ENCODE measurements at places on chromosomes 16 and 17.

DNA sequence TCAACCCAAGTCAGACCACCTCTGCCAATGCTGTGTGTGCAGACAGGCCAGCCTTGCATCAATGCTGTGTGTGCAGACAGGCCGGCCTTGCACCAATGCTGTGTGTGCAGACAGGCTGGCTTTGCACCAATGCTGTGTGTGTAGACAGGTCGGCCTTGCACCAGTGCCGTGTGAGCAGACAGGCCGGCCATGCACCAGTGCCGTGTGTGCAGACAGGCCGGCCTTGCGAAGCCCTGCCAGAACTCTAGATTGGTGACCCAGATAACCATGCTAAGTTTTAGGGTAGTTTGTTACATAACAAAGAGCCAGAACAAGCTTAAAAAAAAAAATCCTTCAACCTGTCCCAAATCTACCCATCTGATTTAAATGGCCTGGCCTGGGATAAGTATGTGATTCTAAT, 54.3 kb downstream of the ELAC2 start:
- no peak for DNase-seq

GRCh38 chr17:76996741-76997694, 128.8 kb downstream of the MGAT5B start:
- no peak for DNase-seq

GRCh38 chr17:54259476-54259875, 436.7 kb downstream of the KIF2B start:
- DNase-seq: no peak

DNA sequence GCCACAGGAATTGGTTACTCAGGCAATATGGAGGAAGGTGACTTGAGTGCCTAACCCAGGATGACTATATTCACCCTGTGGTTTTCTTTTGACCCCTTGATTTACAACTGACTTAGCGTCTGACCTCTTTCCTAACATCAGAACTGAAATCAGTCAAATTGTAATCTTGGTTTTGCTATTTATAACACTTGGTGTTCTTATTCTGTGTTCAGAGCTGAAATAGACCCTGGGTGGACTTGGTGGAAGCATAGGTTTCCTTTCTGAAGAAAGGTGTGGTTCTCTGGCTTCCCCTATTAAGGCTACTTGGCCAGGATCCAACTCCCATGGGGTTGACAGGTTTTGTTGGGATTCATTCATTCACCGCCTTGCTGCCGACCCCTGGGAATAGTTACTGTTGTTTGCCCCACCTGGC, 80.8 kb downstream of the CLEC16A start:
- DNase-seq: no peak

- no peak for DNase-seq
Measured at GRCh38 chr16:75172578-75172977, 24.3 kb downstream of the ZFP1 start.

DNA sequence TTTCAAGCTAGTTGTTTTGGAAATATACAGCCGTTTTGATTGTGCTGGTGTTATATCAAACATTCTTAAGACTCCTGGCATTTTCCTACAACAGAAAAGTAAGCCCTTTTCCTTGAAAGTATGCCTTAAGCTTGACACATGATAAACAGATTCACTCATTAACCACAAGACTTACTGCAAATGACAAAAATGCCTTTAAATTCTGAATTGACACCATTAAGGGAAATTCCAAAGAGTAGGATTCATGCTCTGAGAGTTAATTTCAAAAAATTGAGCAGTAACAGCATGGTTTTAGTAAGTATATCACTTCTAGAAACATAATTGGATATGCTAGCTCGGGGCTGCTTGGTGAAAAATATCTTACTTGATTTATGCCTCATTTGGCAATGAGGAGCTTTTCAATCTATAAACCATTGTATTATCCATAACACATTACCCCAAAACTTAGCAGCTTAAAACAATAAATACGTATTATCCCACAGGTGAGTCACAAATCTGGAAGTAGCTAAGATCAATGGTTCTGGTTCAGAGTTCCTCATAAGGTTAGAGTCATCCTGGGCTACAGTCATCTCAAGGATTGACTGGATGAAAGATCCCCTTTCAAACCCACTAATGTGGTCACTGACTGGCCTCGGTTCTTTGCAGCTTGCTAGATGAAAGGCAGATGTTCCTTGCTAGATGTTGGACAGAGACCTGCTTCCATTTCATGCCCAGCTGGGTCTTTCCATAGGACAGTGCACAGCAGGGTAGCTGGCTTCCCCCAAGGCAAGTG, 8.2 kb upstream of the PHAF1 start:
- no peak for DNase-seq

DNA sequence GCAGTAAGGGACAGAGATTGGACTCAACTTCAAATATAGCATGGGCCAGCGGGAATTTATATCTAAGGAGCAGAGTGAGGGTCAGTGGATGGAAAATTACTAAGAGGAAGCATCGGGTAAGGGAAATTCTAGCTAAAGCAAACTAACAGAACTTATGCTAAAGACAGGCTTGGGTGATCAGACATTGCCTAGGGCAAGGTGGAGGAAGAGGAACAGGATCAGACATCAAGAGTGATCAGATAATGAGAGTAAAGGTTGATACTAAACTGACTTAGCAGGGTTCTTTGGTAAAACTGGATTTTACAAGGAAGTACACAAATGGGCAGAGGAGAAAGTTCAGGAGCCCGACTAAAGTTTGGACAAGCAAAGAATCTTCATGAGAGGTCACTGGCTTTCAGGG, 86.3 kb upstream of the TOM1L1 start:
- no peak for DNase-seq

DNA sequence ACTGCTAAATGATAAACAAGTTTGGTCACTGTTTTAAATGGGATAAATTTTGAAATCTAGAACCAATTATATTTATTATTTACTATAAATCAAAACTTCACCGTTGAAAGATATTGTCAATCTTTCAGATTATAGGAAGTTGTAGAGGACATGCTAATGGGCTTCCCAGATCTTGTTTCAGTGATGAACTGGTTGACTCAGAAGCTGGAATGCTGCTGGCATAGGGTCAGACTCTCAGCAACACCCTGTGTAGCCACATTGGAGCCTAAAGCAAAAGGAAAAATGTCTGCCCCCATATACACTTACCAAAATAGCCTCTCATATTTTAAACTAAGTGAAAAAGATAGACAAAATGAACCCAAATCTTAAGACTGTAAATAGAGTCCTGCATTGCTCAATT, 916.9 kb upstream of the SOX9 start:
- DNase-seq: no peak

- no peak for DNase-seq
Measured at GRCh38 chr17:56313201-56313600, 159.9 kb downstream of the ANKFN1 start.

- no peak for DNase-seq
Measured at GRCh38 chr17:34884597-34884996, 76.7 kb downstream of the CCT6B start.

GRCh38 chr16:63983401-63983800, 1138.5 kb downstream of the CDH11 start:
- no peak for DNase-seq

- no peak for DNase-seq
Measured at GRCh38 chr17:2271985-2272702, 31.4 kb downstream of the SMG6 start.

DNA sequence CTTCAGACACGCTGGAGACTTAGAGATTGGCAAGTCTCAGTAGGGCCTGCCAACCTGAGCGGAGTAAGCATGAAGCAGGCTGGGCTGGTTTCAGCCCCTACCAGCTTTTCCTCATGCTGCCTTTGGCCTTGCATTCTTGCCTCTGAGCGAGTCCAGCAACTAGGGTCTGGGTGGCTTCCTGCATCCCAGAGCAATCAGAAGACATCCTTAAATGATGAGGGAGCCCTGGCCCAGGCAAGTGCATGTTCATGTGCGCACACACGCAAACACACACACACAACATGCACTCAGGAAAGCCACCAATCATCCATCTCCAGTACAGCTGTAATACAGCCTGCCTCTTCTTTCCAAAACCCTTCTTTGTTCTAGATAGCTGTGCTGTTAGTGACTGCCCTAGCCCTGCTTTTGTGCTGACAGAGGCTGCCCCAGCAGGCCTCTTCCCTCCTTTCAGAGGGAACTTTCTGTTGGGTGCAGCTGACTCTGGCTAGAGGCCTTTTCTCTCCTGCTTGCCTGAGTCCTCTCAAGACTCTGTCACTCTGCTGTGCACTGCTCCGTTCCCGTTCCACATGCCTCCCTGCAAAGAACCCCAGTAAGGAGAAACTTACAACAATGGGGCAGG, 30.7 kb upstream of the TBX2 start:
- no peak for DNase-seq

- no peak for DNase-seq
Measured at GRCh38 chr16:3609895-3610697, 1.3 kb downstream of the SLX4 start.

DNA sequence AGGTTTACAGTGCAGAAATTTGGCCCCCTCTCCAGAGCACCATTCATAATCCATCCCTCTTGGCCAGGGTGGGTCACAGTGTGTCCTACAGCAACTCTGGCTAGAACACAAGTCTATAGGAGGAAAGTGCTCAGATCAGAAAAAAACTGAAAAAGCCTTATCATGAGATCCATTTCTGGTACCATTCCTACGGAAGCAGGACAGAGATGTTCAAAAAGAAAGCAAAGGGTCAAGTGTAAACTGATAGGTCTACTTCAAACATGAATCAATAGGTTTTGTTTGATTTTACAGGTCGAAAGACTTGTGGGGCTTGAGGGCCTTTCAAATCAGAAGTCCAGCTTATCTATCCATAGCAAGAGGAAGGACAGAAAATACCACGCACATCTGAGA, 326.4 kb downstream of the SOX9 start:
- DNase-seq: no peak

GRCh38 chr16:25493136-25493811, 198.5 kb upstream of the HS3ST4 start:
- no peak for DNase-seq

GRCh38 chr16:57721356-57722209, 14.0 kb upstream of the KATNB1 start:
- DNase-seq: no peak

GRCh38 chr17:73281928-73282327, 20.2 kb upstream of the CPSF4L start:
- no peak for DNase-seq
